Femur (tissue), 1 donor: ENCODE measurements at places on chromosomes 12 and 14.

DNA sequence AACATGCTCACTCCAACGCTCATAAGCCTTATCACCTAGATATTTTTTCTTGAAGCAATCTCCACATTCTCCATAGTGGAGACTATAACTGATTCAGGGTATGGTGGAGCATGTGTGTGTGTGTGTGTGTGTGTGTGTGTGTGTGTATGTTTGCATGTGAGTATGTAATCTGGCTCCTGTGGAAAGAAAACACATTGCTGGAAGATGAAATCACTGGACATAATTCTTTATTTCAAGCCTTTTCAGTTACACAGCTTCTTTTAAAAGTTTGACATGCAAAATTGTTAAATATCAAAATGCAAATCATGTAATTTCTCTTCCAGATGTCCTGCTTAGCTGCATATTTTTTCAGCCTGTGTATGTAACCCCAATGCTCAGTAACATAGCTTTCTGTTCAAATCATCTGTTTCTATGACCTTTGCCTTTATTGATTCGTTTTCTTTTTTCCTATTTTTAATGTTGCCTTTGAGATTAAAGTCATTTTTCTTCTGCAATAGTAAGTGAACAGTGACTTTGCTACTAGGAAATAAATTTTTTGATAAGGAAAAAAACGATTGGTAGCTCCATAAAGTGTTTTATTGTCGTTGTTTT lies 80.5 kb upstream of the BTG1 start:
- peak; percentile 43 for DNase-seq

DNA sequence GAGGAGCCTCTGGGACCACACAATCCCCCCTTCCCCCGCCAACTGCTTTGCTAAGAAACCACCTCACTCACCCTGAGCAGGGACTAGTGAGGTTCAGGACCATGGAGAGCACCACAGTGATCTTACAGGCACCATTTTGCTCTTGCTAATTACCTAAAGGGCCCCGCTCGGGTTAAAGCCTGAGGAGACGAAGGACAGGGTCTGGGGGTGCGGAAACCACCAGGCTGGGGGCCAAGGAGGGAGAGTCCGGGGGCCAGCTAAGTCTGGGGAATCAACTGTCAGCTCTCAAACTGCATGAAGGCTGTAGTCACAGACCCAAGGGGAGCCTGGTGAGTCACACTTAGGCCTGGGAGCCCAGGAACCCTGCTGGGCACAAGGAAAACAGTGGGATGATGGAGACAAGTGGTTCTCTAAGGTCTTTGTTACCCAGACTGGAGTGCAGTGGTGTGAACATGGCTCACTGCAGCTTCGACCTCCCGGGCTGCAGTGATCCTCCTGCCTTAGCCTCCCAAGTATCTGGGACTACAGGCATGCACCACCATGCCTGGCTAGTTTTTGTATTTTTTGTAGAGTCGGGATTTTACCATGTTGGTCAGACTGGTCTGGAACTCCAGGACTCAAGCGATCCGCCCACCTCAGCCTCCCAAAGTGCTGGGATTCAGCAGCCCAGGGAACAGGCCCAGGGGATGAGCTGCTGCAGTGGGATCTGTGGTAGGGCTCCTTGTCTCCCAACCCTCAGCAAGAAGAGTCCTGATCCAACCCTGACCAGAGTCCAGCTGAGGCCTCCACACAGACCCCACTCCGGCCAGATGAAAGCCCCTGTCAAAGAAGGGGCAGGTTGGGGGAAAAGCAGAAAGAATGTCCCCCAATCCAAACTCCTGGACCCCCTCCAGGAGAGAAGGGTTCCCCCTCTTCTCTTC lies 98.8 kb downstream of the CALM1 start:
- DNase-seq = peak; percentile 69

DNA sequence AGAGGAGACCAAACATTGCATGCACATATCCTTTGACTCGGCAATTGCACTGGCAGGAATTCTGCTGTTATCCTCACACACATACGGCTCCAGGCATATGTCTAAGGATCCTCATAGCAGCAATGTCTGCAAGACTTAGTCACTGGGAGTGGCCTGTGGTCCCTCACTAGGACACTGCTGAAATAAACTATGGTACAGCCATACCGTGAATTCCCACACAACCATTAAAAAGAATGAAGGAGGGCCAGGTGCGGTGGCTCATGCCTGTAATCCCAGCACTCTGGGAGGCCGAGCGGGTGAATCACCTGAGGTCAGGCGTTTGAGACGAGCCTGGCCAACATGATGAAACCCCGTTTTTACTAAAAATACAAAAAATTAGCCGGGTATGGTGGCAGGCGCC lies 105.1 kb downstream of the ZFP36L1 start:
- no peak for DNase-seq

DNA sequence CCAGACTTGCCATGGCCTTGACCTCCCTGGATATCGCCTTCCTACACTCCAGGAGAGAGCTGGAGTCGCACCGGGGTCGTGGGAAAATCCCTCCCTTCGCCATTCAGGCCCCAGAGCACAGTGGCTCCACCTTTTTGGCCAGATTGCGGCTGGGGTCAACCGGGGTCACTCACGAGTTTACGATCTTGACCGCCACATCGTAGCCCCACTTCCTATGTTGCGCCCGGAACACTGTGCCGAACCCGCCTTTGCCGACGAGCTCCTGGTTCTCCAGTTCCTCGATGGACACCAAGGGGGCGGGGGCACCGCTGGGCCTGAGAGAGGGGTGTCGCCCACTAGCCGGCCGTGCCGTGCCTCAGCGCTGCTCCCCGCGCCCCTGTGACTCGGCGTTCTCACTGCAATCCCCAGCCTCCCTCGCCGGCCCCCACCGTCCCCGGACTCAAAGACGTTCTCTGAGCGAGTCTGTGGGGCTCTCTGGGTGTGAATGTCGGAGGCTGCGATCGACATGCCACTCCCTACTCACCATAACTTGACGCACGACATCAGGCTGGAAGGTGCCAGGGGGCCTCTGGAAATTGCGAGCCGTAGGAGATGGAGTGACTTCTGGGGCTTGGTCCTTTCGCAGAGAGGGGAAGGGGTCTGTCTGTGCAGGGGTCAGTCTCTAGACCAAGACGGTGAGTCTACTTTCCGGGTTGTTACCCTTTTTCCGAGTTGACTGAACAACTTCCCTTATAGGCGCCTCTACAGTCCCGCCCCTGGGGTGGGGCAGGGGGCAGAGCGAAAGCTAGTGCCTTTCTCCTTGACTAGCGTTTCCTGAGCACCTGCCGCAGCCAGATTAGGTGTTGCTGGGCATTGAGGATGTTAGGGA lies at the start of gene RIPK3:
Gene RIPK3 (minus strand): TSS at position 708 of the 868 bp plus-strand sequence. CDS start 165 bp downstream, at position 543.
- peak; percentile 51 for DNase-seq

GRCh38 chr12:72499244-72499643 lies 227.1 kb downstream of the TRHDE start:
- DNase-seq = no peak

- no peak for DNase-seq
Observed at GRCh38 chr14:99744873-99745224, 48.4 kb upstream of the EML1 start.

GRCh38 chr14:71701990-71702389 lies 230.2 kb upstream of the RGS6 start:
- DNase-seq = no peak

- peak; percentile 93 for DNase-seq
Observed at GRCh38 chr12:6451348-6452244, at the start of gene TAPBPL. TSS of gene TAPBPL (plus strand) at chr12:6452042. CDS start at chr12:6452249, 207 bp downstream.

- DNase-seq = no peak
Observed at GRCh38 chr12:121144416-121144914, 11.8 kb downstream of the P2RX7 start.

DNA sequence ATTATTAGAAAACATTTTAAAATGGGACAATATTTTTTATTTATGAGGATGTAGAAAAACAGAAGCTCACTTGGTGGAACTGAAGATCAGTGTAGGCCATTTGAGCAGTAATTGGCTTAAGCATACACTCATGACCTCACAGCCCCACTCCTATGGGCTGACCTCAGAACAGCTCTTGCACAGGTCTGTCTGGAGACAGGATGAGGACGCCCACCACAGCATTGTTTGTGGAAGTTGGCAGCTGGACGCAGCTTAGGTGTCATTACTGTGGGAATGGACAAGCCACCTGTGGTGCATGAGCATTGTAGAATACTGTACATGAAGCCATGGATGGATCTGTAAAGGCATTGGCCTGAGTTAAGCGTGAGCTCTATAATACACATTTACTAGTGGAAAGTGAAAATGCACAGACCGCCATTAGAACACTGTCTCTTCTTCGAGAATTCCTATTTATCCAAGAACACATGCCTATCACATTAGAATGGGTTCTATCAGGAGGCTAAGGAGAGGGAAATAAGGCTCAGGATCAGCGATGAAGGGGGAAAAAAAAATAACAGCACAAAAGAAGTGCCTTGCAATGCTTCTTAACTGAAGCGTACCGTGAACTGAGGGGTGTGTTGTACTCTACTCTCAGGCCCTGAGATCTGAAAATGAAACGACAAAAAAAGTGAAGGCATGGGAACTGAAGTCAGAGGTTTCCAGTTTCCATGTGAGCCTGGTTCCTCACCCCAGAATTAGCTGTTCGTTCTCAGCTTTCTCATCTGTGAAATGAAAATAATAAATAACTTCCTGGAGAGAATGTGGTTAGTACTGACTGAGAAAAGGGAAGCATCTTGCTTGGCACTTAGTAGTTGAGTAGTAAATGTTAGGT lies 33.6 kb downstream of the KCNA1 start:
- no peak for DNase-seq

DNA sequence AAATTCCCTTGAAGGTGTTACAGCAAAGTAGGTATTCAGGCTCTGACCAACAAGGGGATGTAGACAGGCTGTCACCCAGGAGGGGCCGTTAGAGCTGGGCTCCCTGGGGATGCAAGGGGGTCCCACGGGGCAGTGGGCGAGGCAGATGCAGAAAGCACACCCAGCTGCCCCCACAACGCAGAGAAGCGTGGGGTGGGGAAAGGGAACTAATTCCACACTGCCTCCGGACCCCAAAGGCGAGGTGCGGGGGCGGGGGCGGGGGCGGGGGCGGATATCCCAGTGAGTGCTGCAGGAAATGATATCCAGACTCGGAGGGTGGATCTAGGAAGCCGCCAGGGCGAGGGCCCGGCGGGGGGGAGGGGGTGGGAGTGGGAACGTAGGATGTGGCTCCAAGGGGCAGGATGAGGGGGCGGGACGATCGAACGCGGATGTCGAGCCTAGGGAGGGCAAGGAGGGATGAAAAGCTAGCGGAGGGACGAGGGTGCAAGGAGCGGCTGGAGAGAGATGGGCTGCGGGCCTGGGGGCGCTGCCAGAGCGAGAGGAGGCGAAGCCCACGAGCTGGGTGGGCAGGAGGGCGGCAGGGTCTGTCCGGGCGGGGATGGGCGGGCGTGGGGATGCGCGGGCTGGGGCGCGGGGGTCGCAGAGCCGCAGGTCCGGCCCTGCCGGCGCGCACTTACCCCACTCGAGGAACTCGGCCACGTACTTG lies 874 bp downstream of the CDC42BPB start:
- DNase-seq = peak; percentile 86

- no peak for DNase-seq
Observed at GRCh38 chr12:16560273-16560672, 45.7 kb downstream of the LMO3 start.

DNA sequence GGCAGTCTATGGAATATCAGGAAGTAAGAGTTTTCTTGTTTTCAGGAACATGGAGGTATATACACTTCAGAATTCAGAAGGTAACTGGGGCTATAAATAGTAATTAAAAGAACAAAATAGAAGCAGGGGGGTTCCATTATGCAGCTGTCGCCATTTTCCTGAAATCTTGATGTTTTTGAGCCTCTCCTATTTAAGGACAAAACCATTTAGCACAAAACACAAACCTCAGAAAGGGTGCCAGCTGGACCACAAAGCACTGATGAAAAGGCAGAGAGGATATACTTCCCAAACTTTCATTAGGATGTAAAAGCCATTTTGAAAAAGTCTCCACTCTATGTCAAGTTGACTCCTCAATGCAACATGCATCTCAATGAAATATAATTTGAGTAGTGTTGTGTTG lies 54.2 kb upstream of the OR5AU1 start:
- DNase-seq = no peak

GRCh38 chr14:99586761-99587459 lies 17.1 kb downstream of the CCDC85C start:
- DNase-seq = no peak

DNA sequence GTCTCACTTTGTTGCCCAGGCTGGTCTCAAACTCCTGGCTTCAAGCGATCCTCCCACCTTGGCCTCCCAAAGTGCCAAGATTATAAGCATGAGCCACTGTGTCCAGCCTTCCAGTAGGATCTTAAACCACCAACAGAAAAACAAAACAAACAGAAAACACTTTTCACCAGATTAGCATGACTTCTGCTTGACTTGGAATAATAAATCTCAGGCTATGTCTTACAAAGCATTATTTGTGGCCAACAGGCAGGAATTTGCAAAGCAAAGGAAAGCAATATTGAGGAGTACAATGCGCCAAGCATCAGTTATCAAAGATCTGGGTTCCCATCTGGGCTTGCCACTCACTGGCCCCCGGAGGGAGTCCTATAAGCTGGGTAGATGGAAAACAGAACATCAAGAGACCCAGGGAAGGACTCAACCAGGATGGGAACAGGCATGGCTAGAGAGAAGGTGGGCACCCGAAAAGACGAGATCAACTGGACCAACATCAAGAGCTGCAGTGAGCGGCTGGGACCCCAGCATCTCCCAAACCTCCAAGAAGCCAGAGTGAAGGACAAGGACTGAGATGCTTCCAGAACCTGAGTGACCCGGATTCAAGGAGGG lies 101.2 kb downstream of the TMEM30B start:
- DNase-seq = no peak

- DNase-seq = no peak
Observed at GRCh38 chr12:108418164-108418890, 79.2 kb upstream of the CMKLR1 start.

- DNase-seq = no peak
Observed at GRCh38 chr14:22767323-22767589, 768 bp downstream of the OXA1L start.

DNA sequence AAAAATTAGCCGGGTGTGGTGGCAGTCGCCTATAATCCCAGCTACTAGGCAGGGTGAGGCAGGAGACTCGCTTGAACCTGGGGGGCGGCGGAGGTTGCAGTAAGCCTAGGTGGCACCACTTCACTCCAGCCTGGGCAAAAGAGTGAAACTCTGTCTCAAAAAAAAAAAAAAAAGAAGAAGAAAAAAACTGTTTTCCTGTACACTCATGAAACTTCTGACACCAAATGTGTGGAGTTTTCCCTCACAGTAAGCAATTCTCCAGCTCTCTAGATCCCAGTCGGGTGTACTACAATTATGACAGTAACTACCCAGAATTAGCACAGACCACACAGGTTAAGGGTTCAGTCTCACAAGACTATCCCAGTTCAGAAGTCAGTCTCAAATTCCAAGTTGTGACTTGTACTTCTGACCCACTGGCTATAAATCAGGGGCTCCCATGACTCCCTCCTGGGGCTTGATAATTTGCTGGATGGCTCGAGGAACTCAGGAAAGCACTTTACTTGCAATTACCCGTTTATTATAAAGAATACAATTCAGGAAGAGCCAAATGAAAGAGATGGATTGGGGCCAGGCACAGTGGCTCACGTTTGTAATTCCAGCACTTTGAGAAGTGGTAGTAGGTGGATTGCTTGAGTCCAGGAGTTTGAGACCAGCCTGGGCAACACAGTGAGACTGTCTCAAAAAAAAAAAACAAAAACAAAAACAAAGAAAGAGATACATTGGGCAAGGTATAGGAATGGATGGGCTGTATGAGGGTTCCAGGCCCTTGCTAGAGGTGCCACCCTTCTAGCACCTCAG lies 12.4 kb upstream of the ARF6 start:
- no peak for DNase-seq

GRCh38 chr12:97316321-97316720 lies 146.3 kb upstream of the RMST start:
- DNase-seq = no peak
